H1 (cell line): ENCODE measurements at places on chromosomes 7 and 10. TPM values are rescaled to one million over a fixed set of nuclear protein-coding genes. Genes with fewer than 3 reads are reported as not detected.

Gene SRPK2
- total RNA-seq: 47.1 and 51.2 TPM in 2 replicates

DNA sequence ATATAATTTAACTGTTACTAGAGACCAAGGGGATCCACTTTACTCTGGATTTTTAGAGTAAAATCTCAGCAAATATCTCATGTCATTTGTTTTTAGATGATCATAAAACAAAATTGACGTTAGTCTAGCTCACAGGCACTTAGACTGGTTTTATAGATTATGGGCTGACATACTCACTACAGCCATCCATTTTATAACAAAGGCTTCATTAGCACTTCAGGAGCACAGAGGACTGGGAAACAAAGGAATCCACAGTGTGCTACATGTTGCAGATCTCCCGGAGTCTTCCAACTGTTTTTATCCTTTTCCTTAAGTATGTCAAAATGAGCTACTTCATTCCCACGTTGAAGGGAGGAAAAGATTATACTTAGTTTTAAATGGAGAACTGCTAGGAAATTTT, 15.9 kb upstream of the SCRN1 start:
- no peak for DNase-seq

- no peak for DNase-seq
Observed at GRCh38 chr10:103078676-103079075, 114.4 kb downstream of the NT5C2 start.

Gene SLC18A3
- total RNA-seq: 0.13 TPM in 1 of 2 replicates, not detected in the other

GRCh38 chr10:43817368-43817767, 168.7 kb upstream of the ZNF32 start:
- DNase-seq: no peak

GRCh38 chr10:16799621-16800020, 17.6 kb downstream of the RSU1 start:
- no peak for DNase-seq

GRCh38 chr10:112332509-112333228, 41.2 kb upstream of the ACSL5 start:
- DNase-seq: no peak

- no peak for DNase-seq
Observed at GRCh38 chr10:80421707-80422536, 13.6 kb downstream of the PRXL2A start.

DNA sequence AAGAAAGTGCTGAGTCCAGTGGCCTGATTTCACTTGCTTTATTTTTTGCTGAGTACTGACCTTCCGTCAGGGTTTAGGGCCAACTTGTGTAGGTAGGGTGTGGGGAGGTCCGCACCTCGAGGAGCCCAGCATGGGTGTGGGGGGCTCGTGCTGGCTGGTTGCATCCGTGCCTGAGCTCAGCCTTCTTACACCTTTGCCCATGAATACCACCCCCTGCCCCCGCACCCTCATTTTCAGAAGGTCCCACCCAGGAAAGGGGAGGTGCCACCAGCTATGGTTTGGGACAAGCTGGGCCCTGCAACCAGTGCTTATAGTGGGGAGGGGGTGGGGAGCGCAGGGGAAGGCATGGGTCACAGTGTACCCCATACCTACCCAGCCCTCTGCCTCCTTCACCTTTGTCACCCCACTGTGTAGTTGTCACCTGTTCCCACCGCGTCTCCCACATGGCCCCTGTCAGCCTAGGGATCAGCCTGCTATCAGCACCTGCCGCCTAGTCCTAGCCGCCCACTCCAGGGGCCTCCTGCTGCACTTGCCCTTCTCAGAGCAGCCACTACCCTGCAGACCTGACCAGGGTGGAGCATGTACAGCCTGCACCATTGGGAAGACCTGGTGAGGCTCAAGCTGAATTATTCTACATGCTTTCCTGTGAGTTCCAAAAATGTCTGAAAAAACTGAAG, 146.2 kb upstream of the RET start:
- no peak for DNase-seq

Gene APBB1IP
- total RNA-seq: not detected in 2 replicates

DNA sequence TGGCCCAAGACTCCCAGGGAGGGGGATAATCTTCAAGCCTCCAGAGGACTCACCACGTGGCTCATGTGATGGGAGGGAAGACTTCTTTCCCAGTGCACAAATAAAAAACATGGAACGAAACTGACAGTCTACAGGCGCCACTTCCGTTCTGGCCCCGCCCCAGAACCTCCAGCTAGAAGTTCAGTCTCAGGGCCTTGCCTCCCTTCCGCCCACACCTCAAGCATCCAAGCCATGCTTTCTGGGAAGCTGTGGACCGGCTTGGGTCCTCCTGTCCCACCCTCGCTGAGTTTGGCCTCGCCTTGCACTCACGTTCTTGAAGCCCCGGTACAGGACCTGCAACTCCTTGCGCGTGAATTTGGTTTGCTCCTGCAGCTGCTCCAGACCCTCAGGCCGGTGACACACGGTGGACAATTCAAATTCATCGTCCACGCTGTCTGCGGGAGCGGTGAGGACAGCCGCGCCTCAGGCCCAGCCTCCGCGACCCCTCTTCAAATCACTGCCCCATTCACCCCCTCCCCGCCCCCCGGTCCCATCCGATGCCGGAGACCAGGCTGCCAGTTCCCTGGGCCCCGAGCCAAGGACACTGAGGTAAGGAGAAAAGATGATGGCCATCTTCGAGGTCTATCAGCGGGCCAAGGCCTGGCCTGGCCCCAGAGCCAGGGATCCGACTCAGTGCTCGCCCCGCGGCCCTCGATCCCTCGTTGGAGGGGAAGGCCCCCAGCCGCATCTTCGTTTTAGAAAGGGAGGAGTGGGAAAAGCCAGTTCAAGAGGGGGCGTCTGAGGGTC, 10.7 kb upstream of the OGA start:
- no peak for DNase-seq

- DNase-seq: peak; percentile 63
Observed at GRCh38 chr7:27182861-27183681, 2.0 kb downstream of the HOXA11 start.

- DNase-seq: no peak
Observed at GRCh38 chr10:72114706-72115450, 26.5 kb upstream of the SPOCK2 start.

DNA sequence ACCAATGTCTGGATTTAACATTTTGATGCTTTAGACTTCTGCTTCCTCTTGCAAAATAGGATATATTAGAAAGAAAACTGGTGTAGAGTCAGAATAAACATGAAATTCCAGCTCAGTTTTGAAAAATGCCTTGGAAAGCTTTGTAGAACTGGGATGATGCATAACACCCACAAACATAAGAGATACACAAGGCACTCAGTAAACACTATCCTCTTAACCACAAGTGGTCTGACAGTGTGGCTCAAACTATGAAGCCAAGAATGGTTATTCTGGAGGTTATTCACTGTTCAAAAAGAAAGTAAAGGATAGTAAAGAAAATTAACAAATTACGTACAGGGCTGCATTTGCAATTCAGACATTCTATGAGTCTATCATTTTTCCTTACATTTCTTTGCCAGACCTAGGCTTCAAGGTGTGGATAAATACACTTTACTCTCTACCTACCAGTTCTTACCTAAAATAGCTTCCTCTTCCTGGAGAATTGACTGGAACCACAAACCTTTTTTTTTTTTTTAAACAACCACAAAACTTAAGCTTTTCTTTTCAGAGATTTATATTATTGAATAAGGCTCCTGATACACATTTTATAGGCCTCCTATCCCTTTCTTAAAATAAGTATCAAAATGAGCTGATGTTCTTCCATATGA, 9.0 kb upstream of the RSBN1L start:
- no peak for DNase-seq

- no peak for DNase-seq
Observed at GRCh38 chr7:74568658-74569057, 88.9 kb upstream of the GTF2I start.

Gene DNAJC12
- total RNA-seq: 2.9 and 4.2 TPM in 2 replicates

DNA sequence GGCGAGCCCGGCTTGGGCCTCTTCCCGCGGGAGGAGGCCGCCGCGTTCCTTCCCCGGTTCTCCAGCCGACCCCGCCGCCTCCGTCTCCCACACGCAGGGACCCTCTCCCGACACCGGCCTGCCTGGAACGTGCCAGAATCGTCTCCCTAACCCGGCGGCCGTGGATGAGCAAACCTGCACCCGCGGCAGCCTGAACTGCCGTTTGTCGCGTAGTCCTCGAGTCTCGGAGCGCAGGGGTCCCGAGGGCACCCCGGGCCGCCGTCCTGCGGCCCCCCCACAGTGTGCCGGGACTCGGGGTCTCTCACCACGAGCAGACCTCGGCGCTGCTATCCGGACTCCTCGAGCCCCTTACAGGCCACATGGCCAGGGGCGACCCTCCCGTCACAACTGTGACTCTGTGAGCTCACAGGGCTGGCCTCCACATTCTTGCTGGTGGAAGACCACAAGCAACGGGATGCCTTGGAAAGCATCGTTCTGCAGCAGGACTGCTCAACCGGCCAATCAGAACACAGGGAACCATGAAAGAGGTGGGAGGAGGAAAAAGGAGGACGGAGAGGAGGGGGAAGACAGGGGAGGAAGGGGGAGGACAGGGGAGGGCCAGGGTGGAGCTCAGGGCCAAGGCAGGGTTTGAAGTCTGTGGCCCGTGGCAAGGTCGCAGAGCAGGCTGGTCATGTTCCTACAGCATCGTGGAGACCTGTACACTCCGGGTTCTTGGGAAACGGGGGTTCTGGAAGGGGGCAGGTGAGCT, 276.9 kb downstream of the DNAJB6 start:
- no peak for DNase-seq

DNA sequence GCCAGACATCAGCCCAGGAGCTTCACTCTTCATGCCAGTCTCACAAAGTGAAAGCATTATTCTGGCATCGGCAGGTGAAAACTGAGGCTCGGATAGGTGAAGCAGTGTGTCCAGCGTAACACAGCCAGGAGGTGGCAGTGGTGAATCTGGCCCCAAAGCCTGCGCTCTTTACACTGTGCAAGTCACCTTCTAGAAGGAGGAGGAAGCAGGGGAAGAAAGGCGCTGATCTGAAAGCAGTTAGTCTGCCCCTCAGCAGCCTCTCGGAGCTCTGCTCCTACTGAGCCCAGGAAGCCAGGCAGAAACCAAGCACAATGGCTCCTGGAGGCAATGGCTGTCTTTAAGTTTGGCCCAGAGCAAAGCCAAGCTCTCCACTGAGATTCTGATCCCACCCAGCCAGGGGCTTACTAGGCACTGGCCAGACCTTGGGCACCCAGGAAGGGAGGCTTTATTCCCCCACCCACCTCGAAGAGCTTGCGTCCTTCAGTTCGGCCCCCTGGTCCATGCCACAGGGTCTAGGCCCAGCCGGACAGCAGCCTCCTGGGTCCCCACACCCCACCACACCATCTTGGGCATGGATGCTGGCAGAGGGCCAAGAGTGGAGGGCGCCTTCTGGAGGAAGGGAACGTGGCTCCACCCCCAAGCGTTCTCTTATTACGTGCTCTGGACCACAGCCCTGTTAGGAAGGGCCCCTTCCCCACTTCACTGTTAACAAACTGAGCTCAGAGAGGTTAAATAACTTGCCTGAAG, 104.5 kb downstream of the GRID1 start:
- peak; percentile 43 for DNase-seq

GRCh38 chr7:96495751-96496216, 173.9 kb upstream of the SLC25A13 start:
- no peak for DNase-seq

DNA sequence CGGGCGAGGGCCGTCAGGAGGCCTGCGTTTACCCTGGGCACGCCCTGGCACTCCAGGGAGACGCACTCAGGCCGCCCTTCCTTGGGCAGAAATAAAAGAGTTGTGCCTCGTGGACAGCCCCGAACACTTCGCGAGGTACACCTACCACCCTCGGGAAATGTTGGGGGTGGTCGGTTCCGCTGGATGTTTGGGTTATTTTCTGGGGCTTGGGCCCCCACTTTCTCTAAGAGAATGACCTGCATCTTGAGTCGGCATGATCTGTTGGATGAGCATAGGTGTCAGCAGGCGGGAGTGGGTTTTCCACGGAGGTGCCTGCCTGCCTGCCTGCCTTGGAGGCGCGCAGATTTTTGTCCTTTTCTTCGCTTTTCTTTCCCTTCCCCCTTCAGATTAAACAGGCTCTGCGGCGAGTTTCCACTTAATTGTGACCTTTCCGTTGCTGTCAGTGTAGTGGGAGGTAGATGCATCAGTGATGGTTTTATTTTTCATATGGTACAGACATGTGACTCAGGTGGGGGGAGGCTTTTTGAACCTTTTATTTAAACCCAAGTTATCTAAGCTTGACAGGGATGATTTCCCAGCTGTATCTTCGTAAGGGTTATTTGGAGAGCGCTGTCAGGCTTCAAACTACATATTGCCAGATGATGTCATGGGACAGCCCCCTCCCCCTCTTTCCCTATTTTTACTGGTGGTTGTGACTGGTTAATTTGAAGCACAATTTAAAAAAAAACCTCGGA, 661 bp downstream of the HECTD2 start:
- no peak for DNase-seq

DNA sequence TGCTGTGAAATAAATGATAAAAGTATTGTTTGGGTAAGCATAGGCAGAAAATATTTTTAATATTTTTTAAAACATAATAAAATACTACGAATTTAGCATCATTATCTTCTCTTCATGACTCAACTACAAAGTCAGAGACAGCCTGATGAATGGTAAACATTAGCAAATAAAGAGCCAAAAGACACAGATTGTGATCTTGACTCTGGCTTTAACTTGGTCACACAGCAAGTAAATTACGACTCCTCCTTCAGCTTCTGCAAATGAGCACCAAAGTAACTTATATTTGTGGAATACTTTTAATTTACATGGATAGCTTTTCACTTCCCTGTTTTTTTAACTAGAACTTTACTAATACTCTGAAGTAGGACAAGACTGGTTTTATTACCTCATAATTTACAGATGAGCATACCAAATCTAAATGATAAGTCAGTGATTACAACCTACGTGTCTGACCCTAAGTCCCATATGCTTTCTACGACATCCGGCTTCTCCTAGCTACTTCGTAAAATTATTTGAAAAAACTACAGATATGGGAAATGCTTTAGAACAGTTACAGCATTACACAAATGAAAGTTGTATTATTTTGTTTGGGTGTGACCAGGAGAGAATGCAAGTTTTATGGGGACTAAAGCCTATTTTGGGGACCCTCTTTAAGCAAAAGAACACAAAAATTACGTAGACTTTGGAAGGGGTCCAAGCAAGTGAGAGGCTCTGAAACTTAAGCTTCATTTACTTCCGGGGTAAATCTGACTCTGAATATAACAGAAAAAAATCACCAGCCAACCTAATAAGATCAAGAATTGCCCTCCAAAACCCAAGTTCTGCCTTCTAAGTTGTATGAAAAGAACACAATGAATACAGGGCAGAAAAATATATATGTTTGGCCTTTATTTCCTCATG, 133.8 kb downstream of the CPEB3 start:
- DNase-seq: no peak

- no peak for DNase-seq
Observed at GRCh38 chr10:124286621-124287020, 132.1 kb downstream of the OAT start.

DNA sequence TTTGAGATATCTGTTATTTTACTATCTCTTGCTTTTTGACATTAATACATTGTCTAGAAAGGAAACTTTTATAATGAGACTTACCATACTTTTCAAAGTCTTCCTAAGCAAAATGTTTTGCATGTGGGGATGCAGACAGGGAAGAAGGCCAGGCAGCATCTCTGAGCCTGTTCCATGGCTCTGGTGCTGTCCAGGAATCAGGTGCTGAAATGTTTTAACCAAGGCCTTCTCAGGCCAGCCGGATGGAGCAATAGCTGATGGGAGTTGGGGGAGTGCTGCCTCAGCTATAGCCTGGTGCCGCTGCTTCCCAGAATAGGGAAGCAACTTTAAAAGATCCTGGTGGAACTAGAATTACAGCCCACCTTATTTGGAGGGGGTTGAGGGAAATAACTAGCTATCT, 38.5 kb downstream of the CRTAC1 start:
- DNase-seq: no peak

- DNase-seq: no peak
Observed at GRCh38 chr10:14060320-14061070, 270.2 kb downstream of the FRMD4A start.

Gene NRCAM
- total RNA-seq: 3.8 and 4.3 TPM in 2 replicates

- DNase-seq: no peak
Observed at GRCh38 chr7:19920166-19920565, 146.7 kb upstream of the TMEM196 start.
